ENCODE measurements at places on chromosomes 13 and 19. TPM values are rescaled to one million over a fixed set of nuclear protein-coding genes. Genes with fewer than 3 reads are reported as not detected.
A peak's percentile ranks its signal among the peaks of the same experiment; 100 is the strongest.

DNA sequence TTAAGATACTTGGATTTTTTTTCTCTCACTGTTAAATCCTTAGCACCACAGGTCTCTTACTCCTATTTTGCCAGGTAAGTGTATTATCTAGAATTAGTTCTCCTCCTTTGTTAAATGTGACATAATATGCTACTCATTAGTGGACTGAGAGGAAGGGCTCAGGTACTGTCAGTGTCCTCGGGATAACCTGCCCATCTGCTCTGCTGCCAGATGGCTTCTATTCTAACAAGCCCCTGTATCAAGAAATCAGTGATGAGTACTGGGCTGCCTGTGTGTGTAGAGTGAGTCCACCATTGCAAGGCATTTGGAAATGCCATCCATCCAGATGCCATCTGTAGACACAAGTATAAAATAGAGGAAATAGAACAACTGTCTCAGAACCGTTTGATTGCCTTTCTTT is 209.6 kb downstream of the ATP8A2 start:
- H3K27me3 ChIP-seq: no peaks in the 10 kb centered on the region
- H3K4me3 ChIP-seq: no peak overlapping the region
- no peaks in the 10 kb centered on the region for H3K36me3 ChIP-seq

- no peak overlapping the region for H3K27ac ChIP-seq
- DNase-seq: no peak
- peaks cover 3% of the 10 kb centered on the region for H3K4me1 ChIP-seq
These were observed 376.5 kb downstream of the KLF12 start for GRCh38 chr13:73757481-73758233.

- H3K4me3 ChIP-seq: no peak overlapping the region
- peaks cover 4% of the 10 kb centered on the region for H3K27me3 ChIP-seq
- H3K27ac ChIP-seq: peak overlapping the region; percentile 47
- no peak for DNase-seq
- H3K4me1 ChIP-seq: peaks cover 18% of the 10 kb centered on the region
- no peaks in the 10 kb centered on the region for H3K36me3 ChIP-seq
These were observed 836 bp upstream of the BST2 start for GRCh38 chr19:17406046-17406886.

DNA sequence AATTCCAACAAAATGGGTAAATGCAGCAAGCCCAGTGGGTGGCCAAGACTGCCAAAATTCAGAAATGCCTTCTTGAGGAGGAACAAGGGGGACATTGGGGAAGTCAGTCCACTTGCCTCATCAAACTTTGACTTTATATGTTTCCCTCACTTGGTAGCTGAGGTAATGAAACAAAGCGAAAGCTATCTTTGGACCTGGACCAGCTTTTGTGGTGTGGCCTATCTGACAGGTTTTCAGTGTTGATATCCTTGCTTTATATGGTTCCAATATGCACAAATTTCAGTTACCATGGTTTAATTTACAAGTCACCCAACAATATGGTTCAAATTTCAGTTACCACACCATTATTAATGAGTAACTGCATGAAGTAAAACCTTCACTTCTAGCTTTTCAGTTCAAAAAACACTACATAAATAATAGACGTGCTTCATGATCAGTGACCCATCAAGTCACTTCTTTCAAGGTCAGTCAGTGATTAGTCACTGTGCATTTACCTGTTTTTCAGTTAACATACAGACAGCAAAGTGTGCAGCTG is 17.7 kb upstream of the POU4F1 start:
- no peak overlapping the region for H3K27ac ChIP-seq
- H3K36me3 ChIP-seq: peaks cover 25% of the 10 kb centered on the region
- H3K27me3 ChIP-seq: no peaks in the 10 kb centered on the region
- DNase-seq: no peak
- no peak overlapping the region for H3K4me3 ChIP-seq
- H3K4me1 ChIP-seq: no peaks in the 10 kb centered on the region

- no peak overlapping the region for H3K4me3 ChIP-seq
- H3K27me3 ChIP-seq: no peaks in the 10 kb centered on the region
- H3K4me1 ChIP-seq: peaks cover 14% of the 10 kb centered on the region
- DNase-seq: no peak
These were observed 278.3 kb downstream of the UQCRFS1 start for GRCh38 chr19:28934631-28935030.

DNA sequence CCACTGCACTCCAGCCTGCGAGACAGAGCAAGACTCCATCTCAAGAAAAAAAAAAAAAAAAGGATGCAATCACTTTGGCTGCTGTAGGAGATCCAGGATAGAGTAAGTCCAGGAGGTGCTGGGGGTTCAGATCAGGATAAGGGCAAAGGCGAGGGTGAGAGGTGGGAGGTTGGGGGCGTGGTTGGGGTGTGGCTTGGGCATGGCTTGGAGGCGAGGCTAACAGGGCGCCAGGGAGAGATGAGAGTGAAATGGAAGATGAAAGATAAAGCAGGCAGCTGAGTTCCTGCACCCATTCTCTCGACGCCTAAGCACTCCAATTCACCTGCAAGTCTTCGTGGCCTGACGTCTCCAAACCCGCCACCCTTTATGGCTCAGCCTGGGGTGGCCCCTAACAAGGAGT is 25.0 kb upstream of the ZNRF4 start:
- no peaks in the 10 kb centered on the region for H3K36me3 ChIP-seq
- H3K27ac ChIP-seq: no peak overlapping the region

- H3K4me3 ChIP-seq: peak overlapping the region; percentile 93
- H3K4me1 ChIP-seq: peaks cover 32% of the 10 kb centered on the region
- H3K27ac ChIP-seq: peak overlapping the region; percentile 82
- H3K27me3 ChIP-seq: no peaks in the 10 kb centered on the region
- peaks cover 6% of the 10 kb centered on the region for H3K36me3 ChIP-seq
These were observed 1.0 kb downstream of the MBOAT7 start for GRCh38 chr19:54188215-54188871.

The OVOL3 gene
- not detected for total RNA-seq

The ZNF135 gene
- total RNA-seq: 5.5 TPM
